ENCODE measurements at places on chromosomes 16 and 17.

GRCh38 chr17:80116276-80116920 lies 15.0 kb downstream of the GAA start:
- DNase-seq: no peak

DNA sequence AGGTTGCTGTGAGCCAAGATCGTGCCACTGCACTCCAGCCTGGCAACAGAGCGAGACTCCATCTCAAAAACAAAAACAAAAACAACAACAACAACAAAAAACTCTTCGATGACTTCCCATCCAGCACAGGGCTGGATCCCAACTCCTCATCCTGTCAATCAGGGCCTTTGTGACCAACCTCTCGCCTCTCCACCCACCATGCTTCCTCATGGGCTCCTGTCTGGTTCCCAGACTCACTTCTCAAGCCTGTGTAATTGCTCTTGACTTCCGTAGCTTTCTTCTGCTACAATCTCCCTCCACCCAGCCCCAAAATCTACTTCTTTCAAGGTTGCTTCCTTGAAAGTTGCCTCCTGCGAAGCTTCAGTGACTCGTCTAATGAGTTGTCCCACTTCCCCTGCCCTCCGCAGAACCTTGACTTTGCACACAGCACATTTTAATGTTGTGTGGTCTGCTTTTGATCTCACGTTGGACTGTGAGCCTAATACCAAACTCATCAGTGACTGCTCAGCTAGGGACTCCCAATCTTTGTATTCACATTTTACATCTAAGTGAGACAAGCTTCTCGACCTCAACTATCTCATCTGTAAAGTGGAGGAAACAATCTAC lies 936 bp upstream of the RASL10B start:
- no peak for DNase-seq

DNA sequence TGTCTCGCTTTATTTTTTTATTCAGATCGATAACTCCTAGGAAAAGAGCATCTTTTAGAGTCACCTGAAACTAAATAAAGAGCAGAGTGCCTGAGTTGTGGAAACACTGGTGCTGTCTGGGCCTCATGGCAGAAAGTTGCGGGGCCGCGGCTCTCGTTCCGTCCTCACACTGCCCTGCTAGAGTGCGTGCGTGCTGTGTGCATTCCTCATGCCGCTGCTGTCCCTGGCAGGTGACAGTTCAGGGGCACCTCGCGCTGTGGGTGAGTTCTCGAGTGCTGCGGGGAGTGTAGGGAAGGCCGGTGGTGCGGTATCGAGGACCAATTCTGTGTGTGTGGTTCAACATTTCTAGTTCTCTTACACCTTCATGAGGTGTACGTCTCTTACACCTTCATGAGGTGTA lies 136.6 kb downstream of the RPTOR start:
- DNase-seq: no peak

DNA sequence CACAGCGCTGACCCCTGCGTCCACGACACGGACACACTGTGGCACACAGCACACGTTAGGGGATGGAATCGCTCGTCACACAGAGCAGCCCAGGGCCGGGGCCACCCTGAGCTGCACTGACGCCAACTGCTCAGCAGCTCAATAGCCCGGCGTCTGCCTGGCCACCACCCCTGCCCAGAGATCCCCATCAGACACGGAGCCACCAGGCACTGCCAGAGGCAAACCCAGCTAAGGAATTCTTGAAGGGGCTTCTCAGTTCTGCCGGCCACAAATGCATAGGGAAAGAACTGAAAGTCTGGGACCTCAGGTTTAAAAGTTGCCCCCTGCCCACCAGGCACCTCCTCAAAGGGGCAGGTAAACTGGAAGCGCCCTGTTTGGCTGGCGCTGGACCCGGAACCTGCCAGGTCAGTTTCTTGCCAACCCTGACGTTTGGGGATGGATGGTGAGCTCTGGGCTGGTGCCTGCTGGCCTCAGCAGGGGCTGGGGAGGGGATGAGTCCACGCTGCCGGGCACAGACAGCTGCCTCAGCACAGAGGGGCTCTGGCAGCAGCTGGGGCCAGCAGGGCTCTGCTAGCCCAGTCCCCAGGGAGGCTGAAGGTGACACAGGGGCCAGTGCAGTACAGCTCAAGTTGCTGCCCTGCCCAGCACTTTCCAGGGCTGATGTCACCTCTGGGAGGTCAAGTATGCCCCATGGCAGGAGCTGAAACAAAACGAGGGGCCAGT lies 33.2 kb downstream of the TIMM22 start:
- DNase-seq: no peak

- no peak for DNase-seq
Measured at GRCh38 chr17:39080421-39081078, 70.9 kb downstream of the PLXDC1 start.

GRCh38 chr16:57637424-57637823 lies 9.0 kb downstream of the ADGRG1 start:
- DNase-seq: no peak

DNA sequence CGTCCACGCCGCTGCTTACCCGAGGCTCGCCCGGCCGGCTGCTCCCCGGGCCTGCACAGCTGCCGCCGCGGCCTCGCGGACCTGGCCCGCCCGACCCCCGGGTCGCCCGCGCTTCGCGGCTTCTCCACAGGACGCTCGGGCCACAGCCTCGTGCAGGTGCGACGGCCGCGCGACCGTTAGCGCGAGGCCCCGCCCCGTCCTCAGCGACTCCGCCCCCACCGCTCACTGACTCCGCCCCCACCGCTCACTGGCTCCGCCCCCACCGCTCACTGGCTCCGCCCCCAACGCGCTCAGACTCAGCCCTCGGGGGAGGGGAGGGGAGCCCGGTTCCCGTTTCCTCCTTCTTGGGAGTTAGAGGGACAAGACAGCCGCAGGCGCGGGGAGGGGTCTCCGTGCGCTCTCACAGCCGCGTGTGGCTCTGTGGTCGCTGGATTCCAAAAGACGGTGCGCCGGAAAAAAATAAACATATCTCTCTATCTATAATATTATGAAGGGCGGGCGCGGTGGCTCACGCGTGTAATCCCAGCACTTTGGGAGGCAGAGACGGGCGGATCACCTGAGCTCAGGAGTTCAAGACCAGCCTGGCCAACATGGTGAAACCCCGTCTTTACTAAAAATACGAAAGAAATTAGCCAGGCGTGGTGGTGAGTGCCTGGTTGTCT lies at the start of gene MEIOB:
MEIOB (minus strand) TSS at position 191 of the 662 bp plus-strand sequence. CDS start 3,989 bp downstream, outside the sequence.
- DNase-seq: no peak

DNA sequence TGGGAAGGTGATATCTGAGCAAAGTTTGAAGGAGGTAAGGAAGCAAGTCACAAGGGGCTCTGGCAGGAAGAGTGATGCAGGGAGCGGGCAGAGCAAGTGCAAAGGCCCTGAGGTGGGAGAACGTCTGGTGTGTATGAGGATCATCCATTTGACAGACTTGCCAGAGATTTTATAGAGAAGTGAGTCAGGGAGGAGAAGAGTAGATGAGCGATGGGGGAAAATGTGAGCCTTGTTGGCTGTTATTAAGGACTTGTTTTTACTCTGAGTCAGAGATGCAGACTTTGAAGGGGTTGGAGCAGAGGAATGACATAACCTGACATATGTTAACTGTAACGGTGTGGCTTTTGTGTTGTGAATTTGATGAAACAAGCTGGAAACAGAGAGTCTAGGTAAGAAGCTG lies 3.5 kb upstream of the CLEC10A start:
- no peak for DNase-seq
